Activated naive CD8-positive, alpha-beta T cell treated with anti-CD3 and anti-CD28 coated beads, Interleukin-2, amount 10 ng/mL, durations not matched to agents 7 days and 5 days (primary cell): ENCODE measurements at places on chromosomes 7 and 10. TPM values are rescaled to one million over a fixed set of nuclear protein-coding genes. Genes with fewer than 3 reads are reported as not detected.
A peak's percentile ranks its signal among the peaks of the same experiment; 100 is the strongest.

GRCh38 chr10:14399641-14400040, 68.9 kb upstream of the FRMD4A start:
- no peak for DNase-seq

- DNase-seq: no peak
These were observed 72.0 kb downstream of the FAM53B start for GRCh38 chr10:124672181-124672638.

DNA sequence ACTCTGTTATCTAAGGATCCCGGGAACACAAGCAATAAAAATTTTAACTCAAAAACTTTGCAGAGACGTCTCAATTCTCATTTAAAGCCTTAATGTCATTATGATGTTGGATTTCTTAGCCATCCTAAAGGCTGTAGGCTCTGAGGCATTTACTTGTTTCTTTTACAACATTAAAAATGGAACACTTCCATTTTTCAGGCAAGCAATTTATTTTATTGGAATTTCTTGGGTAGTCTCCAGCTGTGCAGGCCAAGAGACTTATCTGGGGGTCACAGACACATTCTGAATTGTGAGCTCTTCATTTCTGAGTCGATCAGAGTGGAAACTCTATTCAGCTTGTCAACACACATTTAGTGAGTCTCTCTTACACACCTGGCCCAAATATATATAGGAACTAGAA, 48.0 kb upstream of the KIF5B start:
- DNase-seq: no peak

- no peak for DNase-seq
These were observed 119.0 kb downstream of the LMBR1 start for GRCh38 chr7:156773966-156774365.

GRCh38 chr10:115624448-115624847, 531.3 kb downstream of the ATRNL1 start:
- DNase-seq: no peak

GRCh38 chr10:93991596-93992284, 2.0 kb upstream of the PLCE1 start:
- no peak for DNase-seq

DNA sequence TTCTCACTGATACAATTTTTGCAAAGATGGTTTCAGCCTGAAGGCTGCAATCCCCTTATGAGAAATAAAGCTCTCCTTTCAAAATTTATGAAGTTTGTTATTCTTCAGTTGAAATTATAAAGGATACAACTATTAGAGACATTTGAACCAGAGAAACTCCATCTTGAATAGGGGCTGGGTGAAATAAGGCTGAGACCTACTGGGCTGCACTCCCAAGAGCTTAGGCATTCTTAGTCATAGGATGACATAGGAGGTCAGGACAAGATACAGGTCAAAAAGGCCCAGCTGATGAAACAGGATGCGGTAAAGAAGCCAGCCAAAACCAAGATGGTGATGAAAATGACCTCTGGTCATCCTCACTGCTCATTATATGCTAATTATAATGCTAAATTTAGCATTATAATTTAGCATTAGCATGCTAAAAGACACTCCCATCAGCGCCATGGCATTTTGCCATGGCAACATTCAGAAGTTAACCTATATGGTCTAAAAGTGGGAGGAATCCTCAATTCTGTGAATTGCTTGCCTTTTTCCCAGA, 22.4 kb upstream of the IFIT1B start:
- DNase-seq: no peak

- DNase-seq: no peak
These were observed at the start of gene FFAR4 for GRCh38 chr10:93566435-93567276. TSS of gene FFAR4 (plus strand) at chr10:93566665. CDS start at chr10:93566721, 56 bp downstream.

GRCh38 chr7:22784346-22784745, 38.3 kb downstream of the TOMM7 start:
- DNase-seq: no peak

DNA sequence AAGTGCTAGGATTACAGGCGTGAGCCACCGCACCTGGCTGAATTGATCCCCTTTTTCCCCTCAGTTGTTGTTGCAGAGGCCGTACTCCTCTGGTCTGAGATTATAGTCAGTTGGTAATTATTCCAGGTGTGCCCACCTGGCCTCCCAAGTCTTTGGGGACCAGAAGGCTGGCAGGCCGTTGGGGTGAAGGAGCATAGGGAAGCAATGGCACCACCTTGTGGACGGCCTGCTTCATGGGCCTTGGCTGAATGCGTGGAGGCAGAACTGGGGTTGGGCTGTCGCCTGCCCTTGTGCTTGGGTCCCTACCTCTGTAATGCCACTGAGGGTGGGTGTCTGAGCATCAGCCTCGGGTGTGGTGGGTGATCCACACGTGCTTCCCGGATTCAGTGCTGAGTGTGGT, 125.7 kb downstream of the RGS10 start:
- peak; percentile 76 for DNase-seq

DNA sequence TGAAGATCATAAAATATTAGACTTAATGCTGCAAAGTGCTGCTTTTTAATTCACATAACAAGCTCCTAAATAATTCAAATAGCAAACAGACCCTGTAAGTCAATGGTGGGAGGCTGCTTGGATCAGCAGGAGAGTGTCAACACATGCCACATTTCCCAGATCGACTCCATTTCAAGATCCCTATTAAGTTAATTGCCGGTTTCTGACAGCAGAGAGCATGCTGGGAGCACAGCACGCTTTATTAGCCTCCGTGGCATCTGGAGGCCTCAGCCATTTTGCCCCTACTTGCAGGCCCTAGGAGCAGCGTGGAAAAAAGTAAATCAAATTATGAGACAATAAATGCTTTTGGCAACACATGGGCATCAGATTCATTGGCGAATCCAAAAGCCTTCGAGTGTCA, 201.0 kb downstream of the EMX2 start:
- DNase-seq: no peak

DNA sequence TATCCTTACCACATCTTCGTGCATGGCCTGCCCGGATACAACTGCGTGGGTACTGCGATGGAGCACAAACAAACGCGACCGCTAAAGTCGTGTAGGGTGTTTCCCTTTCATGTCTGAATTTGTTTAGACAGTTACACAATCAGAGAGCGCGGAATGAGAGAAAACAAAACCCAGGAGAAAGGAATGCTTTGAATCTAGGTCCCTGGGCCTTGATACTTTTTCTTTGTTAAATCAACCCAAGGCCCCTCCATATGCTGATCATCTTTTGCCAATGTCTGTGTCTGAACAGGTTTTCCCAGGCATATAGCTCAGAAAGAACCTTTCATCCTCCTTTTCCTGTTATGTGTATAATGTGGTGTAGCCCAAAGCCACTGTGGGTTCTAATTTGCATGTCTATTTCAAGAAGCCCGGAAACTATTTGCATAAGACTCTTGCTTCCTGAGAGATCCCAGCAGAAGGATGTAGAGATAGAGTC, 145.8 kb downstream of the FRMD4A start:
- DNase-seq: no peak

DNA sequence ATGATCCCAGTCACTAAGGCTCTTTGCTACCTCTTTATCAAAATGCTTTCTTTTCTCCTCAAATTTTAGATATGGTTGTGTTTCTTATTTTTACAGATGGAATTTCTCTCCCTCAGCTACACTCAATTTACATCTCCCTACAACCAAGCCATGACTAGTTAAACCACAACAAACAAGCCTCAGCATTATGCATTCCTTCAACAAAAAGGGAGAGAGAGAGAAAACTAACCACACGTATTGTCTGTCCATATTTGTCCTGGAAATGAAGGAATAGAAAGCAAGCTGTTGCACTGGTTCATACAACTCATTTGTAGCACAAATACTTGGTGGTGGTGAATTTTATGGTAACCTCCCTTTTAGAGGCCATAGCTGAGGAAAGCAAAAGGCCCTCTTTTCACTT, 286.4 kb downstream of the AHR start:
- DNase-seq: no peak

GRCh38 chr7:158083526-158084310, 503.9 kb downstream of the PTPRN2 start:
- no peak for DNase-seq

DNA sequence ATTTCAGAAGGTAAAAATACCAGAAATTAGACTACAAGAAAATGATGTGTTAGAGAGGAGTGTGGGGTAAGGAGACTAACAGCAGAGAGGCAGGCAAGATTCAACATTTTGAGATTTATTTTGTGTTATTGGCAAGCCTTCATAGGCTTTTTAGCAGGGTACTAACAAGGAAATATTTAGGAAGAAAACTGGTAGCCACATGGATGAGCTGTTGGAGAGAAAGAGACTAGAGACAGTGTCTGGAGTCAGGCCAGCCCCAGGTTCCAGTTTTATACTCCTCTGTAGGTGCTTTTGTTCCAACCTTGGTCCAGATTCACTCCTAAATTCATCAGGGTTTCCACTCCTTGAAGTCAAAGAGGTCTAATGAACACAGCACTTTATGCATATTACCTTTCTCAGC, 41.1 kb downstream of the GPRIN2 start:
- DNase-seq: no peak

DNA sequence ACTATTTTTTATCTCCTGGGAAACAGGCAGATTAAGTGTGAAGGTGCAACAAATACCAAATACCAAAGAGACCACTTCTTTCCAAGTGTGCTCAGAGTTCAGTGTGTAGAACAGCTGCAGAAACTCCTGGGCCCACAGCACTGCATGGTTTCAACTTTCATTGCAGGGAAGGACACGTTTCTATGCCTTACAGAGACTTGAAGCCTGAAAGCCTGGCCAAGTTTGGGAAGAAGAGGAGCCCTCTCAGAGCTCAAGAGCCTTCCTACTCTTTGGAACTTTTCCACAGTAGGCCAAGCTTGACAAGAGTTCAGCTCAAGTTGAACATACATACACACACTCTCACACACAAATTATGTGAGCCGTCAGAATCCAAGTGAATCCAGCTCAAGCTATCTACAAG, 2.5 kb downstream of the HOXA4 start:
- DNase-seq: no peak

DNA sequence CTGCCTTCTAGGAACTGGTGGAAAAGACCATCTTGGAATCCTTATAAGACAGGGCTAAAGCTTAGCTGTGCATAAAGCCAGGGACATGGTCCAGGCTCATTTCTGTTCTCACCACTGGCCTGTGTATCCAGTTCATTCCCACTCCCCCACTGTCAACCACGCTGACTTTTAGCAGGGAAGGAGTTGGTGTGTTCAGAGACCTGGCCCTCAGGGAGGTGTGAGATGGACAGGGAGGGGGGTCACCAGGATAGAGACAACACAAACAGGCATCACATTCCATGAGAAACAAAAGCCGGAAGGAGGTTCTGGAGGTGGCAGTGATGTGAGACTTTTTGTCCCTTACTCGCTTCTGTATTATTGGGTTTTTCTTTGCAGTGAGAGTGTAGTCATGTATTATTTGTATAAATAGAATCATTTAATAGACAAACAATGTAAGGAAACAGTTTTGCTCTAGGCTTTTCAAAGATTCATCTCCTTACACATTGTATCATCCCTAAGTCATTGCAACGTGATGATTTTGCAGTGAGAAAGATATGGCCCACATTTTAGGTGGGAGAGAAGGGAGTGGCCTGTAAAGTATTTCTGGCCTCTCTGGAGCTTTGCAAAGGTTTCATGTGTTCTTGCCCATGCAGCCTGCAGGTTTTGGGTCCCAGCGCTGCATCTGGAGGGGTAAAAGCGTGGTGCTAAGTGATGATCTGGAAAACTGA, 52.0 kb downstream of the EEPD1 start:
- DNase-seq: no peak

DNA sequence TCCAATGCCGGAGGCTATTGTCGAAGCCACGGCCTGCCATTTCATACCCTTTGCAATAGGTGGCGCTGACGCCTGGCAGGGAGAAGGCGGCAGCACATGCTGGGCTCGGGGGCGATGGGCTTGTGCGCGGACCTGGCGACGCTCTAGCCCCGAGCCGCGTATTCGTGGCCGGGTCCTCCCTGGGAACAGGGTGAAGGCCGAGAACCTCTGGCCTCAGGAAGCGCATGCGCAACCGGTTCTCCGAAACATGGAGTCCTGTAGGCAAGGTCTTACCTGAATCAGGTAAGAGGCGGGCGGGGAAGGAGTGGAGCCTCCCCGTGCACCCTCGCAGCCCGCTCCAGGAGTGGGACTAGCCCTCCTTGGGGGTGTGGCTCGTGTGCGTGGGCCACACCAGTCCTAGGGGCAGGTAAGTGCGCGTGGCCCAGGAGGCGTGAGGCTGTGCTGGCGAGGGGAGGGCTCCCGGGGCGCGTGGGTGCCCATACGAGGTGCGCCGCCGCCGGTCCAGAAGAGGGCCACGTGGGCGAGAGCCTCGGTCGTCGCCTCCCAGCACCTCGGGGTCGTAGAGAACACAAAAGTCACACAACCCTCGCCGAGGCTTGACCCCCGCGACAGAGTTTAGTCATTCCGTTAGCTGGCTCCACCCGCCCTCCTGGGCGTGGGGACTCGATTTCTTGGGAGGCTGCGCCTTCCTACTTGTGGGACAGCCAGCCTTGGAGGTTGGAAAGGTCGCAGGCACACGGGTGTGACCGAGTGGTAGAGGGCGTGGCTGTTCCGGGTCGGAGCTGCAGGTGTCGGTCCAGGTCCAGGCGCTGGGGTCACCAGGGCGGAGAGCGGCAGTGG, 5.6 kb upstream of the MEST start:
- DNase-seq: peak; percentile 67

- DNase-seq: no peak
These were observed 51.9 kb downstream of the DENND11 start for GRCh38 chr7:141649865-141650634.

DNA sequence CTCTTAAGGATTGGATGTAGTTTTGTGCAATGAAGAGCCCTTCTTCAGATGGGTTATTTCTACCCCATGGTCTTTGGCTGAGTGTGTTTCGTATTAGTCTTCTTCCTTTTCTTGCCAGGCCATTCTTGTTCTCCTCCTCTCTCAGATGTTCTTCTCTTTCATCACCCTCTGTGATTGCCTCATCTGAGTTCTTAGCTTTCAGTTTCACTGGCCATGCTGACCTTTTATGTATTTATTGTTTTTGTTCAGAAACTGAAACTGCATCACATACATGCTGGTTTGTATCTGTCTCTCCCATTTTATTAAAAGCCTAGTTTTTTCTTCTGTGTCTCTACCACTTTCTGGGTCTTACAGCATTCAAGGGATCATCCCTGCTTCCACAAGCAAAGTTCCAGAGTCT, 21.7 kb upstream of the PCGF5 start:
- no peak for DNase-seq

DNA sequence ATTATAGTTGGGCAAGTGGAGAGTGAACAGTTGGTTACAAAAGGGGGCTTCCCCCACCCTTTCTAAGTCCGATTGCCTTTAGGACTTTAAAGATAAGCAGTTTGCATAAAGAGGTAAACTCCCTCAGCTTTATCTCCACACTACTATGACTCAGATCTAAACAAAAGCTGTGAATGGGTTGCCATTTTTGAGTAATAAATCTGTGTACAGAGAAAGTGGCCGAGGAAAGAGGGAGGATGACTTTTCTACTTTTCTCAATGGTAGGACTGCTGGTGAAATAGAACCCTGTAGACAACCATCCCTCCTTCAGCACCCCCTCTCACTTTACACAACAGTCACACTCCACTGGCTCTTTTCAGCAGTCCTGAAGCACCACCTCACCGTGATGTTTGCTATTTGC, 71.2 kb downstream of the DNMBP start:
- DNase-seq: no peak

GRCh38 chr7:93569189-93569588, 5.3 kb downstream of the CALCR start:
- DNase-seq: no peak

The MMS19 gene
- 87.9 TPM for total RNA-seq

The BRAT1 gene
- total RNA-seq: 40.1 TPM

The PRLHR gene
- total RNA-seq: not detected

The HGF gene
- not detected for total RNA-seq

The SLC25A13 gene
- 9.1 TPM for total RNA-seq

The ZNF365 gene
- total RNA-seq: 0.58 TPM

The NCF1 gene
- 3.8 TPM for total RNA-seq

The FANK1 gene
- total RNA-seq: 0.96 TPM
